HL-60 (cell line): ENCODE measurements at places on chromosomes 13 and 19.
A peak's percentile ranks its signal among the peaks of the same experiment; 100 is the strongest.

DNA sequence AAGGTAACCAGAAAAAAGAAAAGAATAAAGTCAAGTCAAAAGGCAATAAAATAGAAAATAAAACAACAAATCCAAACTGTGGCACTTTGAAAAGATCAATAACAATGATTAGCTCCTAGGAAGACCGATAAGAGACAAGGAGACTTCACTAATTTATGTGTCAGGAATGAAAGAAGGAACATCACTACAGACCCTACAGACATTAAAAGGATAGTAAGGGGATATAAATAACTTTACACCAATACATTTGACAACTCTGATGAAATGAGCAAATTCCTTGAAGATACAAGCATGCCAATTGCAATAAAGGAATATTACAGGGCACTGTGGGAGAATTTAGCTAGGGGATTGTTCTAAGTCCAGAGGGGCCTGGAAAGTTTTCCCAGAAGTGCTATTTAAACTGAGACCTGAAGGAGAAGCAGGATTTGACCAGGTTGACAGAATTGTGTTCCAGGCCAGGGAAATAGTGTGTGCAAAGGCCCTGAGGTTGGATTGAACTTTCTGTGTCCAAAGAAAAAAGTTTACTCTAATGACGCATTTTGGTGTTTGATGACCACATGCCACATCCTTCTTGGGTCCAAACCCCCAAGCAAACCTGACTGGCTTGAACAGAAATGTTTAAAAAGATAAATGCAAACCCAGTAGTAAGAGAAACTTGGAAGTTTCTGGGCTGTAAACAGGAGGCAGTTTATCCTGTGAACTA, 1.6 kb upstream of the C19orf38 start:
- no peak for DNase-seq

DNA sequence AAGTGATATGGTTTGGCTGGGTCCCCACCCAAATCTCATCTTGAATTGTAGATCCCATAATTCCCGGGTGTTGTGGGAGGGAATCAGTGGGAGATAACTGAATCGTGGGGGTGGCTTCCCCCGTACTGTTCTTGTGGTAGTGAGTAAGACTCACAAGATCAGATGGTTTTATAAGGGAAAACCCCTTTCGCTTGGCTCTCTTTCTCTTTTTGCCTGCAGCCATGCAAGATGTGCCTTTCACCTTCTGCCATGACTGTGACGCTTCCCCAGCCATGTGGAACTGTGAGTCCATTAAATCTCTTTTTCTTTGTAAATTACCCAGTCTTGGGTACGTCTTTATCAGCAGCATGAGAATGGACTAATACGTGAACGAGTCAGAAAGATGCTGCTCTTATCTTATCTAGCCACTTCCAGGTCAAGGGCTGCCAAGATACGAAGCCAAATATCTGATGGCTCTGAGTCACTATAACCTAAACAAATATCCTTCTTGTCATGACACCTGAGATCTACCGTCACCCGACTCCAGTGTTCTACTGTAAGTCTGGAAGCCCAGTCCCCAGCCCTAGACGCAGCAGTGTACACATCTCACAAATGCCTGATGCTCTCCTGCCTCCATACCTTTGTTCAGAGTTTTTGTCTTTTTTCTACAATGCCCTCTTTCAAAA, 45.9 kb downstream of the SLC15A1 start:
- no peak for DNase-seq

DNA sequence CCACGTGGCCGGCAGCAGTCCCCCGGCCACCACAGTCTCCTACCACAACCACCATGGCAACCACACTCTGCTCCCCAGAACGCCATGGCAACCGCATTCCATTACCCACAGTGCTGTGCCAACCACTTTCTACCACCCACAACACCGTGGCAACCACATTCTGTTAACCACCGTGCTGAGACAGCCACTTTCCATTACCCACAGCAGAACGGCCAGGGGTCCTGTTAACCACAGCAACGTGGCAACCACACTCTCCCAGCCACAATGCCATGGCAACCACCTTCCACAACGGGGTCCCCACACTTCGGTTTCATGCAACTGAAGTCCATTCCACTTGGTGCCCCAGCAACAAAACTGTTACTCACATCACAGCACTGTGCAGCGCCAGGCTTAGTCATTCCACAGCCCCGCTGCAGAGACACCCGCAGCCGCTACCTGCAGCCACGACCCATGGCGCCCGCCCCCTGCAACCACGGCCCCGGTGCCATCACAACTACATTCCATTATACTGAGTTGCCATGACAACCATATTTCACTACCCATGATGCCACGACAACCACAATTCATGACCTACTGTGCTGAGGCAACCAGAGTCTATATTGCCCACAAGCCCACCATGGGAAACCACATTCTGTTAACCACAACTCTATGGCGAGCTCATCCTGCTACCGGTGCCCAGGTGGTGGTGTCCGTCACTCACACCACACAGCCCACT, 10.0 kb downstream of the DPF1 start:
- DNase-seq = no peak

DNA sequence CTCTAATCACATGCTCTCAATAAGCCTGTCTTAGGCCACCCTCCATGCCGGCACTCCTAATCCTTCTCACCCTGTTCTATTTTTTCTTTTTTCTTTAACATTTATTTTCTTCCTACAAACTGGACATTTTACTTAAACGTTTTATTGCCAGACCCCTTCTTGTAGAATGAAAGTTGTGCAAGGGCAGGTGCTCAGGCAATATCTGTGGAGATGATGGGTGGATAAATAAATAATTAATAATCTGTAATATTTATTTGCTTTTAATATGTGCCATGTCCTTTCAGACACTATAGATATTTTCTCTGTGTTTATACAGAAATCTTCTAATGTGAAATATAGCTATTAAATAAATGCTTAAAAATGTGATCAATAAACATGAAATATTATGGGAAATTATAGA, 815.7 kb upstream of the MIR17HG start:
- no peak for DNase-seq

DNA sequence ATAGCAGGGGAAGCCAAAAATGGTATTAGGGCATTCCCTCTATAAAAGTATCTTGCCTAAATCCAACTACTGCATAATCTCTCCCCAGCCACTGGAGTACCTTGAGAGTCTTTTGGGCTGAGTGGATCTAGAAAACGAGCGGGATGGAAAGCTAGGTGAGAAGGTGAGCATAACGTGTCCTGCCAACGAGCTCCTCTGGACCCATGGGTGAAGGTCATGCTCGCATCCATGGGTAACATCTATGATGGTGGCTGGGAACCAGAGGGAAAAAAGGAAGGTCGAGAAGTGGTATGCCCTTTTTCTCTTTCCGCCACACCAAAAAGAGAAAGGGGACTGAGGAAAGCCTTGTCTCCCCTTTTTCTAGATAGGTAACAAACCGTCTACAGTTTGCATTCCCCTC, 63.0 kb downstream of the ZNF208 start:
- peak; percentile 10 for DNase-seq

- no peak for DNase-seq
Observed at GRCh38 chr19:18972851-18973250, 31.8 kb upstream of the HOMER3 start.

GRCh38 chr13:55999709-56000108, 1141.0 kb upstream of the PRR20A start:
- DNase-seq = no peak

- peak; percentile 43 for DNase-seq
Observed at GRCh38 chr19:42185277-42185676, 32.2 kb downstream of the DEDD2 start.

- no peak for DNase-seq
Observed at GRCh38 chr13:50951366-50951765, 41.8 kb downstream of the RNASEH2B start.

- no peak for DNase-seq
Observed at GRCh38 chr19:13089139-13089856, 13.4 kb downstream of the LYL1 start.
